ENCODE measurements at places on chromosomes 2 and 18. TPM values are rescaled to one million over a fixed set of nuclear protein-coding genes. Genes with fewer than 3 reads are reported as not detected.

DNA sequence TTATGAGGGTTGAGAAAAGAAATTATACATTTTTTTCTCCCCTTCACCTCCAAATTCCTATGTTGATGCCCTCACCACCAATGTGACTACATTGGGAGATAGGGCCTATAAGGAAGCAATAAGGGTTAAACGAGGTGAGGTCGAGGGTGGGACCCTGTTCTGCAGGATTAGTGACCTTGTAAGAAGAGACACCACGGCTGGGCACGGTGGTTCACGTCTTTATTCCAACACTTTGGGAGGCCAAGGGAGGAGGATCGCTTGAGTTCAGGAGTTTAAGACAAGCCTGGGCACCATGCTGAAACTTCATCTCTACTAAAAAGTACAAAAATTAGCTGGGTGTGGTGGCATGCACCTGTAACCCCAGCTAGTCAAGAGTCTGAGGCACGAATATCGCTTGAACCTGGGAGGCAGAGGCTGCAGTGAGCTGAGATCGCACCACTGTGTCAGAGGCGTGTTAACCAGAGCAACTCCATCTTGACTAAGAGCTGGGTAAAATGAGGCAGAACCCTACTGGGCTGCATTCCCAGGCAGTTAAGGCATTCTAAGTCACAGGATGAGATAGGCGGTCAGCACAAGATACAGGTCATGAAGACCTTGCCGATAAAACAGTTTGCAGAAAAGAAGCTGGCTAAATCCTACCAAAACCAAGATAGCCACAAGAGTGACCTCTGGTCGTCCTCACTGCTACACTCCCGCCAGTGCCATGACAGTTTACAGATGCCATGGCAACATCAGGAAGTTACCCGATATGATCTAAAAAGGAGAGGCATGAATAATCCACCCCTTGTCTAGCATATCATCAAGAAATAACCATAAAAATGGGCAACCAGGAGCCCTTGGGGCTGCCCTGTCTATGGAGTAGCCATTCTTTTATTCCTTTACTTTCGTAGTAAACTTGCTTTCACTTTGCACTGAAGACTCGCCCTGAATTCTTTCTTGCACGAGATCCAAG, 77.0 kb downstream of the NCAPH start:
- DNase-seq, result peak; percentile 24

GRCh38 chr2:127735044-127735443, 33.7 kb downstream of the SFT2D3 start:
- DNase-seq, result no peak

DNA sequence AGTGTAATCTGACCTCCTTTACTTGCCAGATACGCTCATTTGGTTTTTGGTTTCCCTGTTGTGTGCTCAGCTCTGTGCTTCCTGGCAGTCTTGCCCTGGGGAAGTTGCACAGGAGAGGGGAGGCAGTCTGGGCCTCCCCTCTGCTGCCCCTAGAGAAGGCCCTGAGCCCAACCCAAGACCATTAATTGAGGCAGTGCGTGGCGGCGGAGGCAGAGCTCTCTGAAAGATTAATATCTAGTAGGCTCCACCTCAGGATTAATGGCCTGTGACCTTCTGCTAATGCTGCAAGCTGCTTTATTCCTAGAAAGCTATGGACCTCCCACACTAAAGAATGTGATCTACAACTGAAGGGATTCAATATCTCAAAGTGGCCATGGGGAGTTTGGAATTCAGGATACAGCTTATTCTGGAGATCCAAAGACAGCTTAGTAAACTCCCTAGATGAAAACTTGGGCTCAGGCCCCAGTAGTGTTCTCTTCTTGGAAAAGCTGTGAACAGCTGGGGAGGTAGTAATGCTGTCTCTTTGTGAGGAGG, 41.4 kb upstream of the MAPRE2 start:
- DNase-seq, result no peak

DNA sequence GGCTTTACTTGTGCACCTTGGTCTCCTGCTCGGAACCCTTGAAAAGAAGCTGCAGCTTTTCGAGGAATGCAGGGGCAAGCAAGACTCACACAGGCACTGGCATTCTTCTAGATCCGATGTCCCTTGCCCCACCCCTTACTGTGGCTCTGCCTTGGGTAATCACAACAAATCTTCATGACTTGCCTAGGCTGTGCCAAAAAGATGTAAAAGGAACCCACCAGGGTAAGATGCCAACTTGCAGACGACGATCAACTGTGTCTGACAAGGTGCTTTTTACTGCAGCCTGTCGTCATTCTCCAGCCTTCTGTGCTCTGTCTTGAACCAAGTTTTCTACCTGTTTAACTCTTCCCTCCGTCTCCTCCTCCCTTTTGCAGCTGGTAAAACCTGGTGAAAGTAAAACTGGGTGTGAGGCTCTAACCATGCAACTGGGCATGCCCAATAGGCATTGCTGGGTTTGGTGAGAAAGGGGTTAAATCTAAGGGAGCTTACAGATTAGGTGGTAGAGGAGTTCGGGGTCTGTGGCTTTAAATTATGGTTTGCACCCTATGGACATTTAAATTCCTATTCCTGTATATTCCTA, 909 bp upstream of the NRXN1 start:
- DNase-seq, result no peak

- no peak for DNase-seq
Measured at GRCh38 chr2:130749641-130750040, 5.7 kb upstream of the AMER3 start.

GRCh38 chr2:29000481-29000880, 19.4 kb downstream of the TOGARAM2 start:
- DNase-seq, result peak; percentile 34

Gene TXNDC2
- total RNA-seq, result 0.63 TPM

Measured in LHCN-M2 (cell line).